ENCODE measurements at places on chromosomes 7 and 10.

- no peak for DNase-seq
Observed at GRCh38 chr10:43573250-43574000, 991 bp downstream of the ZNF239 start.

DNA sequence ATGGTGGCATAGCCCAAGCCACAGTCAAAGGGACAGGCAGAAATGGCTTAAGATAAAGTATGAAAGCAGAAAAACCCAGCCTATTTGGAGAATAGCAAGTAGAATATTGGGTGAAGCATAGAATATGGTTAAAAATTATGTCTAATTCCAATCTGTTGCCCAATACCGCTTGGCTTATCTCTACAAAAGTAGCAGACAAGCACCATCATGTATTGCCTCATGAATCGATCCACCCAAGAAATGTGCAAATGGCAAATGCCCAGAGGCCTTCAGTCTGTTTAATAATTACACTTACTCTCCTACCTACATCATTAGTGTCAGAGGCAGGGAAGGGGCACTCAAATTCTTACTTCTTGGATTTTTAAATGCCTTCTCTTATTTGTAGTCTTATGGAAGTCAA is 130.9 kb upstream of the ADAM12 start:
- no peak for DNase-seq

DNA sequence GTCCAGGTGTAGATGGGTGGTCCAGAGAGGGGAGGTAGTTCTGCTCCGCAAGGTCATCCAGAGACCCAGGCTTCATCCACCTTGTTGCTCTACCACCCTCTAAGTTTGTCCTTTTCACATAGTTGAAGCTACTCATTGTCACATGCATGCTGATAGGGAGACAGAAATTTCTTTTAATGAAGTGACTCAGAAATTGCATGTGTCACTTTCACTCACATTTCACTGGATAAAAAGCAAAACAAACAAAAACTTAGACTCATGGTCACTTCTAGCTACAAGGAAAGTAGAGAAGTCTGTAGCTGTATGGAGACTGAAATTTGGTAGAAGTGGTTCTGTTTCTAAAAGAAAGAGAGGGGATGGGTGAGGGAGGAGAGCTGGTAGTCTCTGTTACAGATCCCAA is 161.9 kb downstream of the SORCS3 start:
- DNase-seq, result no peak

GRCh38 chr10:110101464-110102144 is 93.8 kb downstream of the ADD3 start:
- DNase-seq, result no peak

DNA sequence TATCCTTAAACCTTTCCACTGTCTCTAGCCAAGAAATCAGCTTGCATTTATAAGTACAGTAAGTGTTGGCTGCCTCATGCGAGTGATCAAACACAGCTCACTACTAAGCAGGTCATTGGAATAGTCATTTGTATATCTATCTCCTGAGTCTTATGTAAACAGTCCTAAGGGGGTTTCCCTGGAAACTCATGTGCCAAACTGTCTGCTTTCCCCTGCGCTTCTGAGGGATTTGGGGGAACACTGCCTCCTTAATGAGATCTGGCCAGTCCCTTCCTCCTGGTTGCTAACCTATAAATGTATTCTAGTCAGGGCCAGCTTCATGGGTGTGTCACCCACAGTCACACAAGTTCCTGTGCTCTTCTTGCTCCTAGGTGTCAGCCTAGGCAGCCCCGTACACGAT is 133.1 kb downstream of the CD36 start:
- DNase-seq, result no peak

DNA sequence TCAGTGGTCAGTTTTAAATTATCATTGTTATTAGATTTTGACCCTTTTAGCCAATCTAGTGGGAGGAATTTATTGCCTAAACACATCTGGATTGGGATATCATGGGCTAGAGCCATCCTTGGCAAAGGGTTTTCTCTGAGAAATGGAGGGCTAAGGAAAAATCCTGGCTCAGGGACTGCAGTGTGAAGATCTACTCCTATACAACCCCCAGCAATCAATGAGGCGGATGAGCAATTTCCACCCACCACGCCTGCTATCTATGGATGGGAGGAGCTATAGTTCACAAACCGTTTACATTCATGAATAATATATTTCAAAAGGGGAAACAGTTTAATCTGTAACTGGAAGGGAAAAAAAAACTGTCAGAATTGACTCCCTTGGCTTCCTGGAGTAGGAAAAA is 2.7 kb downstream of the CAV1 start:
- DNase-seq, result no peak

GRCh38 chr7:123275036-123275753 is 75.4 kb upstream of the SLC13A1 start:
- DNase-seq, result no peak

- DNase-seq, result no peak
Observed at GRCh38 chr7:134787064-134787463, 7.6 kb downstream of the CALD1 start.

- DNase-seq, result no peak
Observed at GRCh38 chr7:93973134-93973533, 31.0 kb downstream of the BET1 start.

- no peak for DNase-seq
Observed at GRCh38 chr10:92845921-92846320, 2.4 kb upstream of the EXOC6 start.

- no peak for DNase-seq
Observed at GRCh38 chr10:62451611-62451975, 77.4 kb downstream of the ZNF365 start.

GRCh38 chr7:117043108-117043825 is 90.0 kb downstream of the ST7 start:
- no peak for DNase-seq

GRCh38 chr10:61981460-61981859 is 80.0 kb downstream of the ARID5B start:
- no peak for DNase-seq

Data from cortex of kidney (tissue), 1 donor.